ENCODE measurements at places on chromosomes 2 and 18.

DNA sequence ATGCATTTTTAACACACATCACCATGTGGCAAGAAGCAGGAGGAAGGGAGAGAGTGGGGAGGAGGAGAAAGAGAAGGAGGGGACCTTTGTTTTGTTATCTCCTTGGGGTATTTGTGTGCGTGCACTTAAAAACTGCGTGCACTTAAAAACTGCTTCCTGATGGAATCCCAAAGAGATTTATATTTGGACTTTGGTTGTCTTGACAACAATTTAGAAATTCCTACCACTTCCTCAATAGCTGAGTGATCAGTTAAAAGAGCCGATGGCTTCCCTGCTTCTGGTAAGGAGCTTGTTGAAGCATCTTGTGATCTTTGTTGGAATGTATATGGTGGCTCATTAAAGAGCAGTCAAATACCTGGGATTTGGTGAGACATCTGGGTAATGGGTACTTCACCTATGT is 4.5 kb downstream of the RAB31 start:
- DNase-seq = peak; percentile 65

DNA sequence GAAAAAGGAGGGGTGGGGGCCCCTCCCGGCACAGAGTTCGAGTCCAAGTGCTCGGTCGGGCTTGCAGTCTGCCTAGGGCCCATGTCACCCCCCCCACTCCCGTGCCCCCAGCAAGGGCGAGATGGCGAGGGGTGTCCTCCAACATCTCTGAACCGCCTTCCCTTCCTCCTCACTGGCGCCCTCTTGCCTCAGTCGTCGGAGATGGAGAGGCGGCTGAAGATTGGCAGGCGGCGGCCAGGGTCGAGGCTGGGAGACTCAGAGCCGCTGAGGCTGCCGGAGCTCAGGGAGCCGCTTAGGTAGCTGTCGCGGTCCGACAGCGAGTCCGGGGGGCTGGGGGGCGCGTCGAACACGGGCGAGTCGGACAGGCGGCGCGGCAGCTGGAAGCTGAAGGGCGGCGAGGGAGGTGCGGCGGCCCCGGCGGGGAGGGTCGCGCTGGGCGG is 2.3 kb downstream of the ZFP36L2 start:
- DNase-seq = peak; percentile 87

DNA sequence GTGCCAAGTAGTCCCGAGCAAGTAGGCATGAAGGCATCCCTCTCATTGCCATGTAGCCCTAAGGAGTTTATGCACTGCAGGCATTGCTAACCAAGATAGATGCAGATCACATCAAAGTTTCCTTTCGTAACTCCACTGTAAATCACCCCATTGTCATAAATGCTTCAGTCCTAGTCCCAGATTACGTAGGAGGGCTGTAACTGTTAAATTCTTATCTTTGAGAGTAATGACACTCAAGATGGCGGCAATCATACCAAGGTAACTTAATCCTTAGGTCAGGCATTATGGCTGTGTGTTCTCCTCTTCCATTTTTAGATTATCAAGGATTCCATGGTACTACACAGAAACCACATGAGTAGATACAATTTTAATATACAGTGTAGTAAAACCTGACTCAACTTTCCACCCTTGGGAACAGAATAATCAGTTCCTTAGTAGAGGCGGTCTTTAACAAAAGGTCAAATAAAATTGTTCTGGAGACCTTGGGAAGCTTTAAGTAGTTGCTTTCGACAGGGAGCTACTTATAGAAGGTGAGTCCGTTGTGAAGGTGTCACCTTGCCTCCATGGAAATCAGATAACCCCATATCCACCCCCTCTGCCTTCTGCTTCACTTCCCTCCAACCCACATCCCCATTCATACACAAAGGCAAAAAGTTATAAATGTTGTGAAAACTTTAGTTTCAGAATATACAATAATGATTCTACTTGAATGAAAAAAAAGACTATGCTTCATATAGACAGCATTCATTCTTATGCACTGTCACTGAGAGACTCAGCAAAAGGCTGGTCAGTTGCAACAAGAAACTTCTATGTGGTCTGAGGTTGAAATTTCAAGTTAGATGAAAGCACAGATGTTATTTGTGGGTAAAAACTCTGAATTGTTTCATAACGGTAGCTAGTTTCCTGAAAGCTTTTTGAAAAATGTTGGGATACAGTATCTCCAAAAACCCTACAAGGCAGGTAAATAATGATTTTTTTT is 64.8 kb upstream of the GALNT5 start:
- DNase-seq = no peak

DNA sequence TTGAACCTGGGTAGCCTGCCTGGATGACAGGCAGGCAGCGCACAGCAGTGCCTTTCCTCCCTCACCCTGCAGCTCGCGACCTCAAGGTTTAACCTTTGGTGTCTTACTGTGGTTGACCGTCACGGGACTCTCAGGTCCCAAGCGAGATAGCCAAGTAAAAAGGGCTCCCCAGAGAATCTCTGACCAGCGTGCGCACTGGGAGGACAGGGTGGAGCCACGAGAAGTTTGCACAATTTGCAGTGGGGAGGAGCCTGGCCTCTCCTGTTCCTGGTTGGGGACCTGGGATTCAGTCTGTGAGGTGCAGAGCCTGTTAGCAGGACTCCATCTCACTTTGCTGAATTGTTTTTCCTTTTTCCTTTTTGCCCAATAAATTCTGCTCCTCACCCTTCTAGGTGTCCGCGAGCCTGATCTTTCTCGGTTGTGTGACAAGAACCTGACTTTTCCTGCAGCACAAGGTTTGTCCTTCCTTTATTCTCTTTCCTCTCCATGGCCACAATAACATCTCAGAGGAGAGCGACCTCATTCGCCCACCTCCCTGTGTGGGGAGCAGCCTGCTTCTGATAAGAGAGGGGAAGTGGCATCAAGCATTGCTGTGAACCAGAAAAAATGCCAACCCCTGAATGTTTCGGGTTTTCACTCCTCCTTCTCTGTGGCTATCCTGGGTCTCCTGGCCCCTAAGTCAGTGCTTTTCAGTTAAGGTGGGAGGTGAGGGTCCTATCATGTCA is 36.2 kb downstream of the POU3F3 start:
- DNase-seq = no peak

GRCh38 chr2:12718711-12719399 is 2.1 kb downstream of the TRIB2 start:
- peak; percentile 30 for DNase-seq

DNA sequence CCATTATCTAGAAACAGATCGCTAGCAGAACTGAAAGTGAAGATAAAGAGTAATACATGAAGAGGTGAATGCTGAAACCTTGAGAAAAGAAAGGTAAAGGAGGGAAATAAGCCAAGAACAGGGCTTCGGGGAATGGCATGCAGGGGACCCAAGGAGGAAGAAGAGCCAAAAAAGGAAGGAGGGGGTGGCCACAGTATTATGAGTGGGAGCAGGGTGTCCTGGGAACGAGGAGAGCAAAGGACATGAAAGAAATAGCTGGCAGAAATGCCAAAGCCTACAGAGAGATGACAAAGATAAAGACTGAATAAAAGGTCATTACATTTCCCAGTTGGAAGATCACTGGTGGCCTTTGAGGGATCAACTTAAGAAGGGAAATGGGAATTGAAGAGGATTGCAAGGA is 82.9 kb downstream of the ACTR3 start:
- no peak for DNase-seq

DNA sequence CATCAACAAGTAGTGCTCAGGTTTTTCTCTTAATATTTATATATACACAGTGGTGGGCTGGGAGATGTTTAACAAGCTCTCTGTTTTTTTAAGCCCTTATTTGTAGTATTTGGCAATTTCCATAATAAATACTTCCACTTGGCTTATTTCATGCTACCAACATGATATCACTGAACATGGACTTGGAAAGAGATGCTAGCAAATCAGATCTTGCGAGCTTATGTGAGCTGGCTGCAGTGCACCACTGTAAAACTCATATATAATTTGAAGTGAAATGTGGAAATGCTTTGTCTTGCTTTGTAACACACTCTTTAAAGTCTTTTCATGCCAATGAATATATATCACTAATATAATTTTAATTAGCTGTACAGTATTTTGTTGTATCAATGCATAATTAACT is 155.7 kb downstream of the ALK start:
- peak; percentile 44 for DNase-seq

DNA sequence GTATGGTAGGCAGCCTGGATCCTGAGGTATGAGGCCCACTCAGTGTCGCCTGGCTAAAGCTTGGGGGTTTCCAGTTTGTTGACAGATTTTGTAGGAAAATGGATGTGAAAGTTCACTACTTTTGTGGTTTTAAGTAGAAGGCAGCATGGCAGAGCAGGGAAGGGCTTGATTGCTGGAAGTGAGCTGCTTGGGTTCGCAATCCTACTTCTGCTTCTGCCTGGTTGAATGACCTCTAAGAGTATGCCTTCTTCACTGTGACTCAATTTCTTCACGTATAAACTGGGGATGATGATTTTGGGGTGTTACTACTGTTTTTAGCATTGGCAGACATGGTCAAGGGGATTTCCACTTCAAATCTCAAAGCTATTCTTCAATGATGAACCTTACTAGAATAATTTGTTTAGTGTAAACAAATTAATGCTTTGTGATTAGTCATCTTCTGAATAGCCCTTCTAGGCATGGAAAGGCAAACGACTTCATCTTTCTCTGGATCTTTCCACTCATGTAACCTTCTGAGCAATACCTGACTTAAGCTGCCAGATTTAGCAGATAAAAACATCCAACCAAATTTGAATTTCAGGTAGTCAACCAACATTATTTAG is 13.2 kb downstream of the BMP10 start:
- no peak for DNase-seq

DNA sequence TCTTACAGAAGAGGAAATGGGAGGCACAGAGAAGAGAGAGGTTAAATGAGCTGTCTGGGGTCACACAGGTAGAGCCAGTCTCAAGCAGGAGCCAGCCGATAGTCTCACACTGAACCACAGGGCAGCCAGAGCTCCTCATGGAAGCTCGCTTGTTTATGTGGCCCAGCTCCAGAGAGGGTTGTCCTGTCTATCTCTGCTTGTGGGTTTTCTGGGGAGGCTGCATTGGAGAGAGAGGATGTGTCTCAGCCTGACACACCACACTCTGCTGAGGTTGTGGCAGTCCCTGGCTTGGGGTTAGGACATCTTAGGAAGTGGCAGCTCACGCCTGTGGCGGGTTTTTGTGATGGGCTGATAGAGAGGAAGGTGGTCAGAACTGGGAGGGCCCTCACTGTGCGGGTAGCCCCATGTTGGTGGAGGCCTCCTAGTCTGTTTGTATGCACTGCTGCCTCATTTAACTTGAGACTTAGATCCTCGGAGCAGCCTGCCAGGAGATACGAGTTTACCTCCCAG is 52.3 kb downstream of the TCF7L1 start:
- DNase-seq = no peak

- DNase-seq = no peak
Measured at GRCh38 chr2:735670-736218, 58.5 kb upstream of the TMEM18 start.

DNA sequence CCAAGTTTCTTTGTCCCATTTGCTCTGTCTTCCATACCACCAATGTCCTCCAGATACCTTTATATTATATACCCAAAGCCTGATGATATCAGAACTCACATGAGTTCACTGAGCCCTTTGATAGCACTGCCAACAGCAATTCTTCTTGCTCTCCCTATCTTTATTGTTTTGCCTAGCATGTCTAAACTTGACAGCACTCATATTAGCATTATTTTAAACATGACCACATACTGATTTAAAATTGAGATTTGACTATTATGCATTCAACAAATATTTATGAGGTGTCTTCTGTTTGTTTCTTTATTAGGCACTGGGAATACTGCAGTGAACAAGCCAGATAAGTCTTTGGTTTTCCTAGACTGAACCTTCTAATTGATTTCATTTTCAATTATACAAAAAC is 587.3 kb upstream of the GCFC2 start:
- DNase-seq = no peak

DNA sequence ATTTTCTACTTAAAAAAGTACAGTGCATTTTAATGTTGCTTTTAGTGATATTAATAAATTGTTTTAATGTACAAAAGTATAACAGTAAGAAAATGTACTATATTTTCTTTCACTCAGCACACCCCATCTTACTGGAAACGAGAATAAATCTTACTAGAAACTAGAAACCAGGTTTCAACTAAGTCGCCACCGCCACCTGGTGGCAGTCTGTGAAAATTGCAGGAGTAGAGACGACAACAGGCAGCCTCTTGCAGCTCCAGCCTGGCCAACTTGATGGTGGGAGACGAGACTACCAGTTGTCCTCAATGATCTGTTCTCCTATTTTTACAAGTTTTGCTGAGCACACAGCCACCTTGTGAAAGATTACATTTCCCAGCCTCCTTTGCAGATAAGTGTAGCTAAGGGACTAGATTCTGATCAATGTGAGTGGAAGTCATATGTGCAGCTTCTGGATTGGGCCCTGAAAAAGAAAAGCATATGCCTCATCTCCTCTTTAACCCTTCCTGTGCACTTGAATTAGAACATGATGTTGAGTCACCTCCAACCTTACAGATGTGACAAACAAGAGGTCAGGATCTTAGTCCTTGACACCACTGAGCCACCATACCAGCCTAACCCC is 8.7 kb downstream of the OTOF start:
- DNase-seq = peak; percentile 31

All from fibroblast of skin of scalp (primary cell).